HT-29 (cell line): ENCODE measurements at places on chromosomes 3 and 15. TPM values are rescaled to one million over a fixed set of nuclear protein-coding genes. Genes with fewer than 3 reads are reported as not detected.

The DPPA2 gene
- not detected in 2 replicates for total RNA-seq

The TM4SF4 gene
- total RNA-seq: 903 and 981 TPM in 2 replicates

The ACVR2B gene
- 3.0 and 5.2 TPM in 2 replicates for total RNA-seq

The GOLGA8N gene
- not detected in 2 replicates for total RNA-seq

The CEMIP gene
- 7.3 and 9.4 TPM in 2 replicates for total RNA-seq

The GOLGA6D gene
- 0.15 TPM in 1 of 2 replicates, not detected in the other for total RNA-seq

The SLC22A13 gene
- total RNA-seq: 0.25 and 0.26 TPM in 2 replicates

The GPR87 gene
- 1.8 and 2.6 TPM in 2 replicates for total RNA-seq
